RCC 7860 (cell line): ENCODE measurements at places on chromosomes 5 and 9.
A peak's percentile ranks its signal among the peaks of the same experiment; 100 is the strongest.

DNA sequence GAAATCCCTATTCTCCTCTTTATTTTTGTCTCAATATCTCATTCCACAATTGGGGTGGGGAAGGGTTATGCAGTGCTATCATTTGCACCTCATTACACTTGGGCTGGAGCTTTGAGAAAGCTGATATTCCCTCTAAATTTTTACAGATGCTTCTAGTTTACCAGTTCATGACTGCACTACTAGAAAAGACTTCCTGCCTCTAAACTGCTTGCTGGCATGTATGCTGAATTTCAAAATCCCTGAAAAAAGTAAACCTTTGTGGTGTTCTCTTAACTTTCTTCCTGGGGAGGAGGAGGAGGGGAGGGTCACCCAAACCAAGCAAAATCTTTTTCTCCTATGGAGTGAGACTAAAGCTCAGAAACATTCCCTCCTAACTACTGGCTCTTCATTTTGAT, 45.1 kb downstream of the BNC2 start:
- no peak for DNase-seq

DNA sequence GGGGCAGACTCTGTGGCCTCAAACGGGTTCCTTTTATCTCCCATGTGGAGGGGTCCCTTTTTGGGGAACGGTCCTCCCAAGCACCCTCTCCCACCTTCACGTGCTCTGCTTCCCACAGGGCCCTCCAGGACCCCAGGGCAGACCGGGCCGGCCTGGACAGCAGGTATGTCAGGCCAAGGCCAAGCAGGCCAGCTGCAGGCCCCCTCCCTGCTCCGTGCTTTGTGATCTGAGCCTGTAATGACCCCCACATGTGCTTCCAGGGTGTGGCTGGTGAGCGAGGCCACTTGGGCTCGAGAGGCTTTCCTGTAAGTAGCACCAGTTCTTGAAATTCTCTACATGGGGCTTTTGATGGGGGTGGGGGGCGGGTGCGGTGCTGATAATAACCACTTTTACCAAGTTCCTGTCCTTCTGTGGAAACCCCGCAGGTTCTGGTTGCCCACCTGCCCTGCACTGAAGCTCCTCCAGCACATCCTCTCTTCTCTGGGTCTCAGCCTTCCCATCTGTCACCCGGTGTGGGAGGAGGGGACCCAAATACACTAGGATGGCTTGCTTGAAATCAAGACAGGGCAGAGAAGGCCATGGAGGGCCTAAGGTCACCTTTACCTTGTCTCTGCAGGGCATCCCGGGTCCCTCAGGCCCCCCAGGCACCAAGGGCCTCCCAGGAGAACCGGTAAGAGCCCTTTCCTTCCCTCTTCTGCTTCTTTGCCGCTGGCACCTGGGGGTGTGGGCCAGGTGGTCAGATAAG, 57.9 kb upstream of the ORM1 start:
- DNase-seq, result no peak

DNA sequence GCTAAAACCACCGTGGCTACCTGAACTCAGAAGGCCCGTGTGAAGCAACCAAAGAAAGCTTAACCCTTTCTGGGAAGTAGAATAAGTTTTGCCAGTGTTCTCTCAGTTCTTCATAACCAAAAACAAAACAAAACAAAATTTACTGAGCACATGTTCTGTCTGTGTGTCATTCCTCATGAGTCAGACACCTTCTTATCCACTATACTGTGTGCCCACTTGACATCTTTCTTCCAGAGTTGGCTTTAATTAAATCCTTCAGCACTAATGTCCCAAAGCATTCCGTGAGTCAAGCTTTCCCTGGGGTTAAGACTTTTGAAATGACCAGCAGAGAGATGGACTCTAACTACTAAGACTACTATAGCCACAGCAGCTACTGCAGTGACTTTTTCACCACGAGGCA, 61.3 kb downstream of the GLIS3 start:
- DNase-seq, result peak; percentile 80

DNA sequence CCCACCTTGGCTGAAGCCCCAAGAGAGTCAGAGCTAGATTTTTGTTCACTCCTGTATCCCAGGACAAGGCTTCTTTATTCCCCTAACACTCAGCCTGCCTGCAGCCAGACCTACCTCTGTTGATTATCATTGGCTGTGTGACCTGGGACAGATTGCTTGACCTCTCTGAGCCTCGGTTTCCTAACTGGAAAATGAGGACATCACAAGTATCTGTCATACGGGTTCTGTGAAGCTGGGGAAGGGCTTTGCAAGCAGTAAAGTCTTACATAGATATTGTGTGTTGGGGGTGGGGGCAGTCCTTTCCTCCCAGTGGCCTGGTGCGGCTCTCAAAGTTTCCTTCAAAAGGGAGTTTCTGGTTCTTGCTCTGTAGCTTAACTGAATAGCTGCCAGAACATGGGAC, 2.5 kb upstream of the NEK6 start:
- DNase-seq, result no peak

DNA sequence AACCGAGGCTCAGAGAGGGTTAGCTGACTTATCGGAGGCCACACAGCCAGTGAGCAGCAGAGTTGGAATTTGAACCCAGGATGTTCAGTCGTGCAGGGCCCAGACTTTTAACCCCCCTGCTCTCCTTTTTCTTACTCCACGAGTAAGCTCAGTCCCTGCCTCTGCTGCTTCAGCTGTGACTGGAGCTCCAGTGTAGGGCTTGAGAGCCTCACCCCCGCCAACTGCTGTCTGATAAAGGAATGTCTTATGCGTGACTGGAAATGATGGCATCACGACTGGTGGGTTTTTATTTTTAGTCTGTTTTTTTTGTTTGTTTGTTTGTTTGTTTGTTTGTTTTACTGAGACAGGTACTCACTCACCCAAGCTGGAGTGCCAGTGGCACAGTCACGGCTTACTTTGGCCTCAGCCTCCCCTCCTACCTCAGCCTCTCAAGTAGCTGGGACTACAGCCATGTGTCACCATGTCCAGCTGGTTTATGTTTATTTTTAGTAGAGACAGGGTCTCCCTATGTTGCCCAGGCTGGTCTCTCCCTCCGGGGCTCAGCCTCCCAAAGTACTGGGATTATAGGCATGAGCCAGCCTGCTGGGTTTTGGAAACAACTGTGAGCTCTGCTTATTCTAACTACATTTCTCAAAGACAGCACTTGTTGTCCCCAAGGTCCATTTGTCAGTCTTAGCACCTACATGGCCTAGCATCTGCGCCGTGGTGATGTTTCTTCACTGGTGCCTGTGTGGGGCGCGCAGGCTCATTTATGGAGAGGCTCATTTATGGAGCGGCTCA, 52.5 kb upstream of the NCS1 start:
- DNase-seq, result no peak

DNA sequence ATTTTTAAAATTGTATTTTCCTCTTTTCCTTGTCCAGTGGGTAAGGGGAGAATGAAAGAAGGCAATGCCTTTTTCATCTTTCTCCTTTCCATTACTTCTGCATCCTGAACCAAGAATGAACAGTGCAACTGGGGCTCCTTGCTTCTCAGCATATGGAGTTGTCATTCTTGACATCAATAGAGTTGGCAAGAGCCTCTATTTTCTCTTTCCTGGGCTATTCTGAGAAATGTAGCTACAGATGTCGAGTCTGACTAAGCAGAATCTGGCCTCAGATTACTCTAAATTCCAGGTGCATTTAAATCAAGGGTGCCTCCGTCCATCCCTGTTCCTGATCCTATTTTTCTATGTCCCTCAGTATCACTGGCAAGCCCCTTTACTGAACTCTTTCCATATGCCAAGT, 244.8 kb downstream of the GLIS3 start:
- no peak for DNase-seq

DNA sequence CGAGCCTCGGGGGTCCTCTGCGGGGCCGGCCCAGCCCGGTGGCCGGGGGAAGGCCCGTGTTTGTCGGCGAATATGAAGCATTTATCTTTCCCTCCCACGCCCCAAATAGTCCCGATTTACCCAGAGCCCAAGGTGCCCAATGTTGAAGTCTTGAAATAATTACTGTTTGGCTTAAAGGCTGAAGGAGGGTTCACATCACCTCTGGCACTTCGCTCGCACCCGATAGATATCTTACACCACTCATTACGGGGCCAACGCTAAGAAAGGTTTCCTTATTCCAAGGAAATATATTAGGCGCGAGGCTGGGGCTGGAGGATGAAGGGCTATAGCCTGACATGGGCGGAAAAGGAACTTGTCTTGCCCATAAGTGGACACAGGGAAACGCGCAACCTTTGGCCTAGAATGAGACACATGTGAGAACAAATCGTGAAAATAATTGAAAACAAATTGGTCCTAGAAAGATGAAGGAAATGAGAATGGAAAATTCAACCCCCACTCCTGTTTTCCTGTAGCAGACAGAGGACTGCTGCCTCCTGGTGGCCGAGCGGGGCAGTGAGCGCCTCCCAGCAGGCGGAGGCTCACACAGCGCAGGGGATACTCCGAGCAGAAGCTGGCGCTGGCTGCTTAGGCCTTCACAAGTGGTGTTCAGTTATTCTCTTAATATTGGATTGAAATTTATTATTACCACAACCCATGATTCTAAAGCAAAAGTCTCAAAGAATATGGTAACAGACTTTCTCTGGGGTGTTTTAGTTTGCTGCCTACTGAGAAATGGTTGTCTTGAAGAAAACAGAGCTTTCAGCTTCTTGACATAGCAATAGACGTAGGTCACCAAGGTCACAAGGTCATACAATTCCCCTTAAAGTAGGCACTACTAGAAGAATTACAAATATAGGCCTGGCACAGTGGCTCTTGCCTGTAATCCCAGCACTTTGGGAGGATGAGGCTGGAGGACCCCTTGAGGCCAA, 7.9 kb downstream of the CCL21 start:
- peak; percentile 14 for DNase-seq

DNA sequence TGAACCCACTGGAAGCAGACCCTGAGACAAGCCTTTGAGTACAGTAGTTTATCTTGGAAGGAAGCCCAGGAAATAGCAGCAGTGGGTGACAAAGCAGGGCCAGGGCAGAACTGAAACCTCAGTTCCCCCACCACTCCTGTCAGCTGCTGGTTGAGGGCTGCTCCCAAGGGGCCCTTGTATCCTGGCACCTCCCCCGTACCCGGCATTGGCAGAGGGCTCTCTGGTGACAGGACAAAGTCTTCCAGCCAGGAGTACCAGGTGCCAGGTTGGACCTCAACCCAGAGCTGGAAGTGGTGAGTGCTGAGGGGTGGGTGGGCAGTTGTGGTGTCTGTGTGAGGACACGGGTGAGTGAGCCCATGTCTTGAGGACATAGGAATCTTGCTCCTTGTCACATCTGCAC, 123.3 kb downstream of the PHF2 start:
- DNase-seq, result no peak

GRCh38 chr5:171283753-171284152, 25.3 kb upstream of the TLX3 start:
- no peak for DNase-seq

DNA sequence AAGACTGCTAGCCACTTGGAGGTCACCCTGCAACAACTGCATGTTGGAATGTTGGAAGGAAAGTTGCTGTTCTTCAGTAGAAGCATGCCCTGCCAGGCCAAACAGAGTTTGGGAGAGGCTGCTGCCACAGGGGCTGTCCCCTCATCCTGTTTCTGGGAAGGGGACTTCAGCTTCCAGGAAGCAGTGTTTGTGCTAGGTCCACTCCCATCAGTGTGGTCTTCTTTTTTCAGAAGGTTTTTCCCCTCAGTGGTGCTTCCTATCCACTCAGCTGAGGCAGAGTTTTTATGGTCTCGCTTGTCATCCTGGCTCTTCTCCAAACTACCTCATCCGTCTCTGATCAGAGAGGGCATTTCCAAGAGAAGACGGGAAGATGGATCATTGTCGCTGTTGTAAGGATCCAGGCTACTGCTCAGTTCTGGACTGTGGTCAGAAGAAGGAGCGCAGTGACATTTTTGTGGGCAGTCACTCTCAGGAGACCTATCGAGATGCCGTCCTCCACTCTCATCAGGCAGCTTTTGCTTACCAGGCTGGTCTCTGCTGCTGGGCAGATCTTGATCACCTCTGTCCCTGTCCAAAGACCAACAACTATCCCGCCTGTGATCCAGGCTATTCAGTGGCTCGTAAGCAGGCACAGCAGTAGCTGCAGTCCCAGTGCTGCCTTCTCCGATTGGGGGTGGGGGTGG, 97.8 kb upstream of the C5orf63 start:
- peak; percentile 53 for DNase-seq

- DNase-seq, result no peak
Observed at GRCh38 chr9:124477211-124477647, 27.0 kb downstream of the ADGRD2 start.

DNA sequence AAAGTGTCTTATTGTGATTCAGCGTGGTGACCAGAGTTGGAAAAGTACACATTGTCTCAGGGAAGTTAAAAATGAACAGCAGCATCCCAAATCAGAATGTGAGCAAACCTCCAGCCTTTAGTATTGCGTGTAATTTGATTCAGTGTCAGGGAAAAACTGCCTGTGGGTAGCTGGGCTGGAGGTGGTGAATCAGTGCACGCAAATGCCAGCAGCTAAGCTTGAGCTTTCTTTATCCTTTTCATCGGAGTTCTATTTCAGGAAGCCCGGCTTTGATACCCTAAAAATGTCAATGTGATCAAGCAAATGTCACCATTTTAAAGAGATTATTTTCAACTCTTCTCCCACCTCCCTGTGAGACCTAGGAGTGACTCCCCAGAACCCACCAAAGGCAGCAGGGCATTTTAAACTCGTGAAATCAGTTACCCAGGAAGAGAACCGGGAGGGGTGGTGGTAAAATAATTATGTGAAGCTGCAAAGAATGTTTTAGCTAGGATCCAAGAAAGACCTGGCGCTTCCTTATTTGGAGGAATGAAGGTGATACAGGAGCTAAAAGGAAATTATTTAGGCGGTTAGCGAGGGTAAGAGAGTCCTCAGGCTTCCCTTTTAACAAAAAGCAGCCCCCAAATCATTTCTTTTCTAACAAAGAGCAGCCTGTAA, 25.7 kb upstream of the C5orf47 start:
- peak; percentile 13 for DNase-seq

- peak; percentile 80 for DNase-seq
Observed at GRCh38 chr5:125043781-125044391, 297.4 kb upstream of the ZNF608 start.

- DNase-seq, result no peak
Observed at GRCh38 chr9:88988796-88989641, 2.2 kb upstream of the S1PR3 start.

GRCh38 chr9:129841071-129841470, 5.8 kb downstream of the USP20 start:
- DNase-seq, result no peak

- no peak for DNase-seq
Observed at GRCh38 chr5:168227973-168228615, 63.4 kb upstream of the WWC1 start.

GRCh38 chr9:110099236-110100095, 108.5 kb downstream of the C9orf152 start:
- DNase-seq, result no peak

- DNase-seq, result no peak
Observed at GRCh38 chr5:114391321-114391720, 29.5 kb downstream of the KCNN2 start.

- no peak for DNase-seq
Observed at GRCh38 chr5:6599739-6600138, 33.1 kb downstream of the NSUN2 start.

GRCh38 chr5:167205881-167206280, 1085.6 kb upstream of the WWC1 start:
- DNase-seq, result no peak

DNA sequence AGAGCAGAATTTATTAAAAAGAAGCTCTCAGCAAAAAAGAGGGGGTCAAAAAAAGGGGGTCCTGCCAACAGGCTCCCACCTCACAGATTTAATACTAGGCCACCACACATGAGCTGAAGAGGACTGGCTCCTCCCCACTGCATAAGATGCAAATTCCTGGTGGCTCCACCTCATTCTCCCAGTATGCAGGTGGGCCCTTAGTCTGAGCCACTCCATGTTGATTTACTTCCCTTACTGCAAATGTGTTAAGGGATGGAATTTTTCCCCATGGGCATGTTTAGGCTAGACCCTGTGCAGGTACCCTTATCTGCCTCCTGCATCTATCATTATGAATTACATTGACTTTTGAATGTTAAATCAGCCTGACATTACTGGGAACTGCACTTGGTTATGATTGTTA, 82.9 kb downstream of the ISOC1 start:
- no peak for DNase-seq
